ENCODE measurements at places on chromosomes 13 and 19.

GRCh38 chr13:21930536-21930935 lies 259.7 kb downstream of the FGF9 start:
- no peak for DNase-seq

DNA sequence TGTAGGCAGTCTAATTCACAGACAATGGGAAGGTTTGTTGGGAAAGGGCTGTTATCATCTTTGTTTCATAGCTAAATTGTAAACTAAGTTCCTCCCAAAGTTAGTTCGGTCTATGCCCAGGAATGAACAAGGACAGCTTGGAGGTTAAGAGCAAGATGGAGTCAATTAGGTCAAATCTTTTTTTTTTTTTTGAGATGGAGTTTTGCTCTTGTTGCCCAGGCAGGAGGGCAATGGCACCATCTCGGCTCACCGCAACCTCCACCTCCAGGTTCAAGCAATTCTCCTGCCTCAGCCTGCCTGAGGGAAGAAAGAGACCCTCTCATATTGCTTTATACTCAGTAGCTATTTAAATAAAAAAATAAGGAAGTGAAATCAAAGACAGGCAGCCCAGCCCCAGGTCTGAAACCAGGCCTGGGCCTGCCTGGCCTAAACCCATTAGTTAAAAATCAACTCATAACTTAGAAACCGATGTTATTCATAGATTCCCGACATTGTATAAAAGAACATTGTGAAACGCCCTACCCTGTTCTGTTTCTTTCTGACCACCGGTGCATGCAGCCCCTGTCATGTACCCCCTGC lies 297.4 kb upstream of the SGCG start:
- DNase-seq = no peak

DNA sequence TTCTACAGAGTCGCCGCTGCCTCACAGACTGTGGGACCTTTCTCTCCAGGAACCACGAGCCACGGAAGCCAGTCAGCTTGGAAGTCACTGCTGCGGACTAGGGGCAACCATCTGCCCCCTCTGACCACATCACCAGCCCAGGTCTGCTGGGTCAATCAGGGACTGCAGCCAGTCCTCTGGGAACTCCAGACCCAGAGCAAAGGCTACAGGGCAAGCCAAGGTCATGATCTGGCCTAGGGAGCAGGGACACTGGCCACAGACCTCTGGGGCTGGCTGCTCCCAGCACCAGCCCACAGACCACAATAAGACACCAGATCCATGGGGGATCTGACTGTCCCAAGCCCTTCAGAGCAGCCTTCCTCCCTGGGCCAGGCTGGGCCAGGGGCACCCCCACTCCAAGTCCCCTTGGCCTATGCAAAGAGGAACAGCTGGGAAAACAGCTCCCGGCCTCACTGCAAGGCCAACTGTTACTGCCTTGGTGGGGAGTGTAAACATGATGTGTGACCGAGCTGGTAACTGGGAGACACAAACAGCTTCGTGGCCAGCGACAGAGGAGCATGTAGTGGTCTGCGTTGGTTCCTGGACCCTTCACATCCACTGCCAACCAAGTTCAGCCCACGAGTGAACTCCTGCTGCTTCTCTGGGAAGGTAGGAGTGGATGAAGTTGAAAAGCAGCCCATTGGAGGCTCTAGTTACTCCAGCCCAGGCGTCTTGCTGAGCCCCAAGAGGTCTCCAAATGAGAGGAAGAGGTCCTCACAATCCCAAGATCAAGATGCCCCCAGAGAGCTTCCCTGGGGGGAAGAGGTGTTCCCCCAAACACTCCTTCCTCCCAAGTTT lies 1.5 kb downstream of the AKT2 start:
- no peak for DNase-seq

DNA sequence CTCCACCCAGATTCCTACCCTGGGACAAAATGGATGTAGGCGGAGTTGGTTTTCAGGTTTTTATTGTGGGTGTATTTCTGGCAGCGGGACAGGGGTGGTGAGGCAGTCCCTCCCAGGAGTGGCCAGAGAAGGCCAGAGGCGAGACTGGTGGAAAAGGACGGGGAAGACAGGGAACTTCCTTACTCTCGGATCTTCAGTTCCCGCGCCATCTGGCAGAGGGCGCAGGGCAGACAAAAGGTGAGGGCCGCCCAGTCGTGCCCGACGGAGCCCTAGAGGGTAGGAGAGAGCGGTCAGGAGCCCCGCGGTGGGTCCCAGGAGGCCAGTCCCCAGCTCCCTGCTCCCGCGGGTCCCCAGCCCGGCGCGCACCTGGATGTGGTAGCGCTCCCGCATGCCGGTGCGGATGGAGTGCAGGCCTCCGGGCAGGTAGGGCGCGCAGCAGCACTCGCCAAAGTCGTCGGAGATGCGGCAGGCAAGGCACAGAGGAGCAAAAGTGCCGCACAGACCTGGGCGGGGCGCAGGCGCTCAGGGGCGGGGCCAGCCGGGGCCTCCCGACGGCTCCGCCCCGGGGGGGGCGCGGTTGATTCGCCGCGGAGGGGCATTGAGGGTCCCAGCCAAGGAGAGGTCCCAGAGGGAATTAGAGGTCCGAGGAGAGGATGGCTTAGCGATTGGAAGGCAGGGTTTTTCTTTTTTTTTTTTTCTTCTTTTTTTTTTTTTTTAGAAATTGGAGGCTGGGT lies 3.0 kb downstream of the CNFN start:
- DNase-seq = no peak

DNA sequence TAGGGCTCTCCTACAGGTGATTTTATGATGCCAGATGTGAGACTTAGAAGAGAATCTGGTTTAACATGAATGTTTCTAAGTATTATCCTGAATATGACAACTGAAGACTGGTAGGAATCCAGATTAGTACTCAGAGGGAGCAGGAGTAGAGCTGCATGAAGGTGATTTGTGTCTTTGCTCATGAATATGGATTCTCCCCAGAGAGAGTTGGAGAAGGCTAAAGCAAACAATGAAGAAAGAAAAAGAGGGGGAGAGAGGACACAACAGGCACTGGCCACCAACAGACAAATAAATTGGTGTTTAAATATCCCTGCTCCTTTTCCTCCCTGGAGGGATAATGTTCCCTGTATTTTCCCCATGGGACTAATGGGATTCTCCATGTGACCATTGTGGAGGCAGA lies 427.0 kb upstream of the KLF12 start:
- no peak for DNase-seq

- no peak for DNase-seq
These were observed 4.7 kb downstream of the TINCR start for GRCh38 chr19:5563008-5563431.

GRCh38 chr19:49344505-49345423 lies 9.6 kb downstream of the CD37 start:
- no peak for DNase-seq

GRCh38 chr13:93517658-93518057 lies 291.1 kb downstream of the GPC6 start:
- no peak for DNase-seq

DNA sequence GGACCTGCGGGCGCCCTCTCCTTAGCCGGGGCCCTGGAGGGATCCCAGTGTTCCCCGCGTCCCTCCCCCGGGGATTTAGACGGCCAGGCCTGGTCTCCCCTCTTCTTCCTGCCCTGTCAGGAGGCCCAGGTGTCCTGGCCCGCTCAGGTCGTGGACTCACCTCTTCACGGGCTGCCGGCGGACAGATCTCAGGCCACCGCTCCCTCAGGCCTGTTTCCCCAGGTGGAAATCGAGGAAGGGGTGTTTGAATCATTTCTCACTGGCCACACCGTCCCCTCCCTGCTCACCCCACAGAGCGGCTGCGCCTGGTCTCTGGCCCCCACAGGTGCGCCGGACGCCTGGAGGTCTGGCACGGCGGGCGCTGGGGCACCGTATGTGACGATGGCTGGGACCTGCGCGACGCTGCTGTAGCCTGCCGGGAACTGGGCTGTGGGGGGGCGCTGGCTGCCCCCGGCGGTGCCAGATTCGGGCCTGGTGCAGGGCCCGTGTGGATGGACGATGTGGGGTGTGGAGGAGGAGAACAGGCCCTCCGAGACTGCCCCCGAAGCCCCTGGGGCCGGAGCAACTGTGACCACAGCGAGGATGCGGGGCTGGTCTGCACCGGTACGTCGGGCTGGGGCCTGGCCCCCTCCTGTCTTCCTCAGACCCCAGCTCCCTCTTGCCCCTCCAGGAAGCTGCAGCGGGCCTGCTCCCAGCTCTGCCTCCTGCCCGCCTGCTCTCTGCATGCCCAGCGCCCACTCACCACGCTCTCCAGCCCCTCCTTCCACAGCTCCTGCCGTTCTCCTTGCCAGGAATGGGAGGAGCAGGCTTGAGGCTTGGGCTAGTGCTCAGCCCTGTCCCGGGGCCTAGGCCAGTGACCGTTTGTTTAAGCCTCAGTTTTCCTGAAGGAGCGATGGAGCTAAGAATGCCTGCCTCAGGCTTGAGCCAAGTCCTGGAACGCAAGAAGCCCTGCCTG lies 2.5 kb downstream of the SSC5D start:
- no peak for DNase-seq

GRCh38 chr13:100330662-100331061 lies 241.8 kb downstream of the PCCA start:
- no peak for DNase-seq

DNA sequence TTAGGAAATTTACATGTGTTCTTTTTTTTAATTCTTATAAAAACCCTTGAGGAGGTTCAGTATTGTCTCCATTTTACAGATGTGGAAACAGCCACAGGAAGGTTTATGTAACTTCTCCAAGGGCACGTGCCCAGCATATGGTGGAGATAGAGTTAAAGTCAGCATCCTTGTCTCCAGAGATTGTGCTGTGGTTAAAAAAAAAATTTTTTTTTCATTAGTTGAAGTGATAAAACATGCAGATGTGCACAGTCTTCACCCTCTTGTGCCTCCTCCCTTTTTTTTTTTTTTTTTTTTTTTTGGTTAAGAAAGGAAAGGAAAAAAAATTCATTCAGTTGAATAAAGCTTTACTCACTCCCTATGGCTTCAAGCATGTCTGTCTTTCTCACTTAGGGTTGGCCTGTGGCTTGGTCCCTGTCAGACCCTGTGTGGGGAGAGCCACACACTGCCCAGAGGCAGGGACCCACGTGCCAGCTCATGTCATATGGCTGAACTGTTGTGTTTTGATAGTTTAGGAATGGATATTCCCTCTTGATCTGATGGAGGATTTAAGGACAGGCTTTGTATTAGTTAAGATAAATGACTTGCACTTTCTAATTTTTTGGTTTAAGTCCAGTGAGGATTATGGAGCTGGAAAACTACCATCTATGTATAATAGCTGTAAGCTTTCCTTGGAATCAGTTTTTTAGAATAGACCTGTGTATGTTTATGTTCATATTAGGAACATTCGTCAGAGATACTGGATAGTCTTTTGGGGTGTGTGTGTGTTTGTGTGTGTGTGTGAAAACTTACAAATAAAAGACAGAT lies 19.3 kb downstream of the RNASEH2B start:
- DNase-seq = no peak

DNA sequence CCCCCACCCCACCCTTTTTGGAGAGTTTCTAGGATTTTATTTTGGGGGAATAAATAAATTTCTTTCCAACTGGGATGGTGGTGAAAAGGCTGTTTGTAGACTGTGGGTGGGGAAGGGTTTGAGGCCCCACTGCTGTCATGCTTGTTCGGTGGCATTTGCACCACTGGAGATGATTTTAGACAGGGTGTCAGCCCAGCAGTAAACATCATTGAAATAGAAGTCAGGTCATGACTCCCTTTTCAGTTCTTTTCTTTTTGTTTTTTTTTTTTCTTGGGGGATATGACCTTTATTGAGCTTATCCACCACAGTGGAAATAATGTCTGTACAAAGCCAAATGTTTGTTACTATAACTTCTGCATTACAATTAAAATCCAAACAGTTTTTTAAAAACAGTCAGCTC lies 14.1 kb downstream of the UBAC2 start:
- DNase-seq = no peak

- DNase-seq = no peak
These were observed 64.0 kb upstream of the TNFRSF19 start for GRCh38 chr13:23506071-23506806.

All from coronary artery (tissue), 2 donors.